ENCODE measurements at places on chromosomes 16 and 17. TPM values are rescaled to one million over a fixed set of nuclear protein-coding genes. Genes with fewer than 3 reads are reported as not detected.
A peak's percentile ranks its signal among the peaks of the same experiment; 100 is the strongest.

GRCh38 chr16:66473051-66473571 lies 46.0 kb downstream of the BEAN1 start:
- peak; percentile 53 for DNase-seq

- peak; percentile 34 for DNase-seq
Measured at GRCh38 chr17:29368926-29369325, 21.2 kb upstream of the TAOK1 start.

- no peak for DNase-seq
Measured at GRCh38 chr17:61702450-61702849, 111.4 kb upstream of the NACA2 start.

- DNase-seq: no peak
Measured at GRCh38 chr16:10982465-10983150, 38.2 kb downstream of the CLEC16A start.

Gene ZSCAN10
- not detected for total RNA-seq
